ENCODE measurements at places on chromosomes 12 and 14. TPM values are rescaled to one million over a fixed set of nuclear protein-coding genes. Genes with fewer than 3 reads are reported as not detected.

GRCh38 chr12:108129017-108129812 lies at the start of gene WSCD2:
TSS of gene WSCD2 (plus strand) at chr12:108129288. CDS start at chr12:108195833, 66,545 bp downstream.
- DNase-seq: peak; percentile 88

Gene TAS2R31
- total RNA-seq: 5.9 TPM

DNA sequence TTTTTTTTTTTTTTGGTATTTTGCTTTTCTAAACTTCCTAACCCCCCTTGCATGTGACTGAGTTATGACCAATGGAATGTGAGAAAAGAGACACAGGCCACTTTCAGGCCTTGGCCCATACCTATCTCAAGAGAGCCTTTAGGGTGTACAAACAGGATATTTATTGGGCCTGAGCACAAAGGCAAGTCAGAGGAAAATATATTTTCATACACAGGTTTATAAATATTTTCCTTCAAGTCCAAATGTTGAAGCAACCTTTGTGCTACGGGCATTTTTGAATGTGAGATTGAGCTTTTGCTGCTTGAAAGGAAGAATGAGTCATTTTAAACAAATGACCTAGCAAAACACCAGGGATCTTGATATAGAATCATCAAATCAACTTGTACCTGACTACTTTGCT lies 228.6 kb upstream of the E2F7 start:
- no peak for DNase-seq

DNA sequence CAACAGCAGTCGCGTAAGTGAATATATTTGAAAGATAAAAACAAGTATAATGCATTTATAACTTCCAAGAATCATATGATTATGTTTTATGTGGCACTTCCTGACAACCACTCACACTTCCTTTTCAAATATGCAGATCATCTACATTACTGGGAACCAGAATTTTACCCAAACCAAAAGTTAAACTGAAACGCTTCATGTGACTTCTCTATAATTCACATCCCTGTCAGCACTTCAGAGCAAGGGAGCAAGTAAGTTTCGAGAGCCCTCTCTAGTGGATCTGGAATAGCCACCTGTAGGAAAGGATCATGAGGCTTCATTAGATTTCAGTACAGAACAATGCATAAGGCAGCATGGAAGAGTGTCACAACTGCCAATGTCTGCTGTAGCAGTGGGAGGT lies 13.7 kb upstream of the ALX1 start:
- no peak for DNase-seq

GRCh38 chr12:94318181-94318580 lies 141.5 kb downstream of the CEP83 start:
- no peak for DNase-seq

- no peak for DNase-seq
Observed at GRCh38 chr12:69338936-69339335, 9.2 kb upstream of the LYZ start.
